Sigmoid colon (tissue), 7 donors: ENCODE measurements at places on chromosomes 6 and 20.

DNA sequence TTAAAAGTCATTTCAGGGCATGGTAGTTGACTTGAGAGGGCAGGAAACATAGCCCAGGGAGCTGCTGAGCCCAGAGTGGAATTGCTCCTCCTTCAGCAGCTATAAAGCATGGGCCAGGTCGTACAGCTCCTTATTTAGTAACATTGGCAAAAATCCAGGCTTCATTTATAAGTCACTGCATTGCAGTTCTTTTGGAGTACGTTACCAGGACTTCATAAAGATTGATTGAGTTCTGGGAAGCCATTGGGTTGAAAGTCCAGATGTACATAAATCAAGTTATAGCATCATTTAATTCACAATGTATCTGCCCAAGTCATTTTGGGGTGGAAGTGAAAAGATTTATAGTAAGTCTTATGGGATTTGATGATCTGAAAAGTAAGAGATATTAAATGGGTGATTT is 53.0 kb upstream of the ANKEF1 start:
- no peak for DNase-seq

DNA sequence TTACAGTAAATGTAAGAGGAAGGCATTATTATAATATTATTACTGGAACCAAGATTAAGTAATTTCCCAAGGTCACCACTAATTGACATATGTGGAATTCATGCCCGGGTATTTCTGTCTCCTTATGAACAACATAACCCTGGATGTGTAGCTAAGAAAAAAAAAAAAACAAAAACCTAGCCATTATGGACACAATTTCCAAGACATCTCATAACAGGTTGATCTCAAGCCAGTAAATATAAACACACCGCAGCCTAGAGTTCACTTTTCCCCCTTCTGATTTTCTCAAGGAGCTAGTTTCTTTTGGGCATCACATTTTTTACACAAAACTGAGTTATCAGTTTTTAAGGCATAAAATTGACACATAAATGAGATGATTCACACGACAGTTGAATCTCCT is 306.5 kb upstream of the RSPO3 start:
- DNase-seq, result no peak

- no peak for DNase-seq
Observed at GRCh38 chr20:39311851-39312506, 349.8 kb downstream of the DHX35 start.

DNA sequence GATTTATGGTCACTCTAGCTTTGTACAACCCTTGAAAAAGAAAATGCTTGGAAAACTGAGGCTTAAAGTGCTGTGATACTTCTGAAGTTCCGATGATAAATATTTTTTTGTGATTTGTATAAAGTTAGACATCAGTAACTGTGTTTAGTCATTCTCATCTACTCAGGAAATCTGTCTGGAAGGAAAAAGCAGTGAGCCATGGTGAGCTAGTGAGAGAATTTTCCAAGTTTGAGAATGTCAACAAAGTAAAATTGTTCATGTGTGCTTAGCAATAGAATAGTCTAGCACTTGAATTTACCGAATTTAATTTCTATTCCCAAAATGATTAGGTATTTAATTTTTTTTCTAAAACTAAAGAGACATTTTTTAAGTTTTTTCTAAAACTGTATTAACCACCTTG is 41.3 kb upstream of the PLCB4 start:
- no peak for DNase-seq

- DNase-seq, result no peak
Observed at GRCh38 chr6:15948930-15949900, 179.7 kb upstream of the MYLIP start.

GRCh38 chr6:44897316-44897715 is 430.8 kb upstream of the RUNX2 start:
- DNase-seq, result no peak

DNA sequence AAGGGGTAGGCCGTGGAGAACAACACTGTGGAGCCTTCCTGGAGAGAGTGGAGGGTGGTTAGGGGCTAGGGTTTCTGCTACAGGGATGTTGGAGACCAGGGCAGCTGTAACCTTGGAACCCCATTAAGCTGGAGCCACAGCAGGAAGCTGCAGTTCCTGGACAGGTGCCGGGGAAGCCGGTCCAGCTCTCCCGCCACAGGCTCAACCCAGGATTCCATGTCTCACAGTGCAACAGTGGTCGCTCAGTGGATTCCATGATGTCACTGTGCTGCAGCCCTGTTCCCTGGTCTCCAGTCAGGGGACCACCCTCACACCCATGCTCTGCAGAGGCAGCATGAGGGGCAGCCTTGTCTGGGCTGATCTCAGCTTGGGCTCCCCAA is 264.6 kb upstream of the CDYL start:
- DNase-seq, result no peak

DNA sequence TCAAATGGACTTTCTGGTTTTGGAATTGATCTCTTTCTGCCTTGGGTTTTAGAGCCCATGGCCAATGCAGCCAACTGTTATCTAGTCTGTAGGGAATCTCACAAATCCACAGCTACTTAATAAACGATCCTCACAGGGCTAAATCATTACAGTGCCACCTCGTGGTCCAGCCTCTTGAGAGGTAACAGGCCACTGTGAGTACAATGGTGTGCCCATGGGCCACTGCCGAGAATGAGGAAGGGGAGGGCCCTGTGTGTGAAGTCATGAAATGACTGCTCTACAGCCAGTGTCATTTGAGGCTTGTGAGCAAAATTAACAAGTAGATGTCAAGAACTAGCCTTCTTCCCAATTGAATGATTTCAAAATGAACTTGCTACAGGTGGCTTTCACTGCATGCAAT is 54.3 kb upstream of the GMPR start:
- no peak for DNase-seq

DNA sequence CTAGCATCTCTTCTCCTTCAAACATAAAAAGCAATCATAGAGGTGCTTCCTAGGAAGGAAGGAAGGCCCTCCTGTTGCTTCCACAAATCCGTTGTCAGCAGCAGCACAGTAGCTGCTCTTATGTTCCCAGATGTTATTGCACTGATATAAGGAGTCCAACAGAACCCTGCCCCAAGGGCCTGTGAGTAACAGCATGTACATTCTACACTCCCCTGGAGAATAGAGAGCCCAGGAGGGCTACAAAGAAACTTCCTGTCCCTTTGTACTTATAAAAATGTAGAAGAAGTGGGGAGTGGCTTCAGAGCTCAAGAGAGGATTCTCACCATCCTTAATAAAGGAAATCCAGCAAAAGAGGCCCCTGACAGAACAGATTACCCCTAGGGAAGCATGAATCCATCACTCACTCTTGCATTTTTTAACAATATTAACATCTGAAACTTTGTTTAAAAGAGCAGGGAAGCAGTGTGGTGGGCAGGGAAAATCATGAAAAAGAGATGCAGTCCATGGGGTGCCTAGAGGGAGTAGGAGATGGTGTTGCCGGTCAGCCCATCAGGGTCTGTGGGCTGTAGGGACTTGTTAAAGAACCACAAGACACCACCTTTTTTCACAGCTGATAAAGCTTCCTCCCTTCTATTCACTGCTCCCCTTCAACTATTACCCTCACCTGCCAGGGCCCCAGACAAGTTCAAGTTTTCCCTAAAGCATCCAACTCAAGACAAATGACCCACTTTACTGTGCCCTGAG is 104.5 kb upstream of the ADGRF1 start:
- no peak for DNase-seq

GRCh38 chr6:96582021-96582420 is 19.1 kb downstream of the FHL5 start:
- no peak for DNase-seq

- DNase-seq, result no peak
Observed at GRCh38 chr20:46099491-46100287, 9.9 kb upstream of the NCOA5 start.

- DNase-seq, result no peak
Observed at GRCh38 chr6:52568320-52568719, 8.5 kb downstream of the TRAM2 start.

- DNase-seq, result no peak
Observed at GRCh38 chr20:51095633-51096521, 73.0 kb upstream of the KCNG1 start.
